ENCODE measurements at places on chromosomes 1 and 21.

DNA sequence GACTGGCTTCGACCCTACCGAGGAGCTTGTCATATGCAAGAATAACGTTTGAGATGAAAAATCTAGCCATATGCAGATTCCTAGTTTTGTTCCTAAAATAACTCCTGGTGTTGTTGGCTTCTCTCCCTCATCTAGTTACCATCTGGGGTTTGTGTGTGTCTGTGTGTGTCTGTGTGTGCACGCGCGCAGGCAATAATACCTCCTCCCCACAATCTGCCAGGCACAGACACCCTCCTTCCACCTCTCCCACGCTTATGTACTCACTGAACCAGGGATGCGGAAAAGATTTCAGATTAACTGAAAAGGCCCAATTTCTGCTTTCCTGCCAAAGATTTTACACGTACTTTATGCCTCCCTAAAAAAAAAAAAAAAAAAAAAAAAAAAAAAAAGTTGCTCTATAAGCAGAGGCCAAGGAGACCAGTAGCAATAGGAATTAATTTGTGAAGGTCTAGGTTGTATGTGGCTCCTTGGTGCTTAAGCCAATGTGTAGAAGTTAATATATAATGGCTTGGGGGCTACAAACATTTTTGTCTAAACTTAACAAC, 452.7 kb downstream of the NUF2 start:
- DNase-seq, result no peak

GRCh38 chr1:11129649-11130390, 30.2 kb upstream of the EXOSC10 start:
- DNase-seq, result no peak

DNA sequence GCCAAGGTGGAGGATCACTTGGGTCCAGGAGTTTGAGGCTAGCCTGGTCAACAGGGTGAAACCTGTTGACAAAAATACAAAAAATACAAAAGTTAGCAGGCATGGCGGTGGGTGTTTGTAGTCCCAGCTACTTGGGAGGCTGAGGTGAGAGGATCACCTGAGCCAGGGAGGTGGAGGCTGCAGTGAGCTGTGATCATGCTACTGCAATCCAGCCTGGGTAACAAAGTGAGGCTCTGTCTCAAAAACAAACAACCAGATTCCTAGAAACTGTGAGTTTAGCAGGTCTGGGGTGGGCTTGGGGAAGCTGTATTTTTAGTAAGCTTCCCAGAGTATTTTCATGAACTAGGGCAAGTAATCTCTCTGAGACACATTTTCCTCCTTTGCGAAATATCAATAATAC, 5.2 kb upstream of the MYOM3 start:
- DNase-seq, result no peak

DNA sequence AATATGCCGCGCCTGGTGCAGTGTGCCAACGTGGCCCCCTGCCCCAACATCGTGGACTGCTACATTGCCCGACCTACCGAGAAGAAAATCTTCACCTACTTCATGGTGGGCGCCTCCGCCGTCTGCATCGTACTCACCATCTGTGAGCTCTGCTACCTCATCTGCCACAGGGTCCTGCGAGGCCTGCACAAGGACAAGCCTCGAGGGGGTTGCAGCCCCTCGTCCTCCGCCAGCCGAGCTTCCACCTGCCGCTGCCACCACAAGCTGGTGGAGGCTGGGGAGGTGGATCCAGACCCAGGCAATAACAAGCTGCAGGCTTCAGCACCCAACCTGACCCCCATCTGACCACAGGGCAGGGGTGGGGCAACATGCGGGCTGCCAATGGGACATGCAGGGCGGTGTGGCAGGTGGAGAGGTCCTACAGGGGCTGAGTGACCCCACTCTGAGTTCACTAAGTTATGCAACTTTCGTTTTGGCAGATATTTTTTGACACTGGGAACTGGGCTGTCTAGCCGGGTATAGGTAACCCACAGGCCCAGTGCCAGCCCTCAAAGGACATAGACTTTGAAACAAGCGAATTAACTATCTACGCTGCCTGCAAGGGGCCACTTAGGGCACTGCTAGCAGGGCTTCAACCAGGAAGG, 4.3 kb downstream of the GJB3 start:
- no peak for DNase-seq

- no peak for DNase-seq
Measured at GRCh38 chr1:119919241-119919640, 22.9 kb upstream of the ADAM30 start.

DNA sequence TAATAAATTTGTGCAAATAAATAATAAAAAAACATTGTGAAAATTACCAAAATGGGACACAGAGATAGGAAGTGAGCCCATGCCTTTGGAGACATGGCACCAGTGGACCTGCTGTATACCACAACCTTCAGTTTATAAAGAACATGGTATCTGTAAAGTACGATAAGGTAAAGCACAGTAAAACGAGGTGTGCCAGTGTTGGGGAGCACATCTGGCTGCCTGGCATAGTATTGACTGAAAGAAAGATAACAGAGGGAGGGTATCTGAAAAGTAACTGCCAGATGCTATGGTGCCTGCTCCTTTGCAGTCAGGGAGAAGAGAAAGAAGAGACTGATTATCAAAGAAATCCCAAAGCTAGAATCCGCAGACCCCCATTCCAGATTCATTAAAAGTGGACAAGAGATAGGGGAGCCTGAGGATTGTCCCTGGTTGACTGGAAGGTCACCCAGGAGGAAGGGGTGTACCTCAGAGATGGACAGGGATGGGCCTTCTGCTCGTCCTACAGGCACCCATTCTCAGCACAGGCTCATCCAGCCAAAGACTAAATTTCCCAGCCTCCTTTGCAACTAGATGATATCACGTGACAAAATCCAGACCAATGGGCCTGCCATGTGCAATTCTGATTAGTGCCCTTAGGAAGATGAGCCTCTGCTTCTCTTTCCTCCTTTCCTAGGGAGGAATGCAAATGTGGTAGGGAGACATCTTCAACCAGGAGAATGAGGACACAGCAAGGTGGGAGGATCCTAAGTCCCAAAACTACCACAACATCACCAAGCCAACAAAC, 12.9 kb upstream of the ETS2 start:
- no peak for DNase-seq

DNA sequence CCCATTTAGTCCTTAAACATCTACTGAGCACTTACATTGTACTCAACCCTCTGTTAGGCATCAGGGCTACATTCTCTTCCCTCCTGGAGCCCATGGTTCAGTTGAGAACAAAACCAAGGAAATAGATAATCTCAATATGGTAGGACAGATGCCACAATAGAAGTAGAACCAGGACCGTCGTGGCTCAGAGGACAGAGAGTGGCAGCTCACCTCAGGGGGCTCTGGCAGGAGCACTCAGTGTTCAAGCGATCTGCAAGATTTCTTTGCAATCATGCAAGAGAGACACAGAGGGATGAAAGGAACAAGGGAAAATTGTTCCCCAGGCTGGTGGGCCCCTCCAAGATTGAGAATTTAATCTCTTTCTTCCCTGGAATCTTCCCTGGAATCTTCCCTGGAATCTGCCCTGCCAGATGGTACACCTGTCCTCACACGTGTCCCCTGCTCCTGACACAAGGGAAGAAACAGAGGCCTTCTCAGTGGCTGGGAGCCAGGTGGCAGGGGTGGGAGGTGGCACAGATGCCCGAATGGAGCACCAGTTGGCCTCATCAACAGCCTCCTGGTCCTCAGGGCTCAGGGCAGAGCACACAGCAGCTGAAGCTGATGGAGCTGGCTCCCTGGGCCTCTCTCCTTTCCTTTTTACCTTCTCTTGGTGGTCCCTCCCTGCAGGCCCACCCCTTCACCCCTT, 135.4 kb downstream of the PLXNA2 start:
- DNase-seq, result no peak

DNA sequence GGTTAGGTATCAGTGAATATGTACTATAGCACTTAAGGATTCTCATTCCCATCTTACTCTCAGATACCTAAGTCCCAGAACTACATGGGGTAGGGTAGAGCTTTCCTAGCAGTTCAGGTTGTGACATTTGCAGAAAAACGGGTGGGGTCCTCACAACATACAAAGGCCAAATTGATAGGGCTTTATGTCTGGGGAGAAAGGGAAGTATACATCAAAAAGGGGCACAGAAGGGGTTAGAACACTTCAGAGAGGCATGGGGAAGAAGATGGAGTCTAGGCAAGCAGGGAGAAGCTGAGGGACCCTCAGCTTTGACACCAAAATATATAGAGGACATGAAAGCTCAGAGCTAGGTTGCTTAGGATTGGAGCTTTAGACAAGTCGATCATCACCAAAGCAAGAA, 3.6 kb downstream of the UROD start:
- no peak for DNase-seq

GRCh38 chr1:154931940-154932487, 4.5 kb downstream of the PMVK start:
- peak; percentile 76 for DNase-seq

GRCh38 chr1:20187103-20187812, 940 bp upstream of the PLA2G2C start:
- no peak for DNase-seq

- DNase-seq, result no peak
Measured at GRCh38 chr1:49160677-49161076, 384.0 kb upstream of the BEND5 start.

DNA sequence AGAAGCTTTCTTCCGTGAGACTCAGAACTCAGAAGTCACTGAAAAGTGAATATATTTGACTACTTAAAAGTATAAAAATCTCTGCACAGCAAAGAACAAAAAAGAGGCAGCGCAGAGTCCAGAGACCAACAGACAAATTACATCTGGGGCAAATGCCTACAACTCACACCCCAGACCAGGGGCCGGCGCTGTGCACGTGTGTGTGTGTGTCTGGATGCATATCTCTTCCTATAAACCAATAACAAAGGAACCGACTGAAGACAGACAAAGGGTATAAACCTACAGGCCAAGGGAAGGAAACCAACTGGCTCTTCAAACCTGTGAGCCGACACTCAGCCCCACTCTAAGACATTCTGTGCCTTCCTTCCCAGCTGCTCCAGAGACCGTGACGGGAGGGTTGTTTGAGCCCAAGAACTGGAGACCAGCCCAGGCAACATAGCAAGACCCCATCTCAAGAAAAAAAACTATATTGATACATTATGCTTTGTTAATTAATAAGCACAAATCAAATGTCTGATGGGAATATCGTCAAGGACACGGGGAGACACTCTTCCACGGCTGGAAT, 18.8 kb downstream of the WNT9A start:
- no peak for DNase-seq

DNA sequence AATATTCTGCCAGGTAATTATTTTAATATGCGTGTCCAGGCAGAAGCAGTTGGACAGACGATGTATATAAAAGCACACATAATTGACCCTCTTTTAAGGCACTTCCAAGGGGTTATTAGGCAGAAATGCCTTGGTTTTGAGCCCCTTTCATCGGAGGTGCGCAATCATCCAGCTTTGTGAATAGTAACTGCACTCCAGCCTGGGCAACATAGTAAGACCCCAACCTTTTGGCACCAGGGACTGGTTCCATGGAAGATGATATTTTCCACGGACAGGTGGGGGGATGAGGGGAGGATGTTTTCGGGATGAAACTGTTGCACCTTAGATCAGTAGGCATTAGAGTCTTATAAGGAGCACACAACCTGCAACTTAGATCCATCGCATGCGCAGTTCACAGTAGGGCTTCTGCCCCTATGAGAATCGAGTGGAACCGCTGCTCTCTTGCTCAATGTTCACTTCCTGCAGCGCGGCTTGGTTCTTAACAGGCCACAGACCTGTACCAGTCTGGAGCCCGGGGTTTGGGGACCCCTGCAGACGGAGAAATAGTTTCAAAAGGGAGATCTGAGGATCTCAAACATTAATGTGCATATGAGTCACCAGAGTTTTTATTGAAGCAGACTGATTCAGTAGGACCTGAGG, 1.8 kb upstream of the MCOLN2 start:
- DNase-seq, result no peak

GRCh38 chr1:247914941-247915662, 5.0 kb upstream of the OR2T8 start:
- no peak for DNase-seq

DNA sequence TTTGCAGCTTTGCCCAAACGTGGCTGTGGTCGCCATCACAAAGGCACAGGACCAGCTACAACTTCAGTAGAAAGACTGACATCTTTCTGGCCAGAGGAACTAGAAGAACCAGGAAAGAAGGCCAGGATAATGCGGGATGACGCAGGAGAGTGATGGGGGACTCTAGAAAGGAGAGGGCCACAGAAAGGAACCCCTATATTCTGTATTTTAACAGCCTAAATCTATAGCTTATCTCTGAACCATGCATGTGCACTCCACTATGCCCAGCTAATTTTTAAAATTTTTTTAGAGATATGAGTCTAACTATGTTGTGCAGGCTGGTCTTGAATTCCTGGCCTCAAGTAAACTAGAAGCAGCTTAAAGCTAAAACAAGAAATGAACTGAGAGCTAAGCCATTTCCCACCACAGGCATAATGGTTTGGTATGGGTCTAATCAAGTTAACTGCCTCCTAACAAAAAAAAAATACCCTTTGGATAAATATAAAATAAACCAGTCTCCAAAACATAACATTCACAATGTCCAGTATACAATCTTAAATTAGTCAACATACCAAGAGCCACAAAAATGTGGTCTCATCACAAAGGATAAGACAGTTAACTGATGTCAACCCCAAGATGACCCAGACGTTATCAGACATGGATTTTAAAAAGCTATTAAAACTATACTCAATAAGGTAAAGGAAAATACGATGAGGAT, 18.0 kb downstream of the LTN1 start:
- no peak for DNase-seq

DNA sequence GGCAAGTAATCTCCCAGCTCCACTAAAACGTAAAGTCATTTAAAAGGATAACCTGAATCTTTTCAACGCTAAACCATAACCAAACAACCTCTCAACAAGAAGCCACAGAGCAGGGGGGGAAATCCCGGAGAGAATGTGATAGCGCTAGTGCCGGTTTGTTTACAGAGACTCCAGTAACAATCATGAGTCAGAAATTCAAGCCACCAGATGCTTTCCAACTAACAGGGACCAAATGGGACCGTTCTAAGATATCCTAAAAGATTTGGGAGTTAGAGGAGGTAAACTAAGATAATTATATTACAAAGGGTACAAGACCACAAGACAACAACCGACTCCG, 825 bp downstream of the DCAF8 start:
- DNase-seq, result peak; percentile 77

- no peak for DNase-seq
Measured at GRCh38 chr21:44938772-44939531, 877 bp upstream of the SLX9 start.

- no peak for DNase-seq
Measured at GRCh38 chr1:26195805-26196204, 5.4 kb downstream of the CATSPER4 start.

GRCh38 chr1:216632980-216633379, 90.2 kb downstream of the ESRRG start:
- DNase-seq, result no peak

- DNase-seq, result no peak
Measured at GRCh38 chr1:71463144-71463543, 382.3 kb upstream of the ZRANB2 start.

GRCh38 chr1:71908303-71908702, 374.0 kb downstream of the NEGR1 start:
- no peak for DNase-seq

GRCh38 chr1:99808391-99809115, 41.6 kb upstream of the AGL start:
- DNase-seq, result peak; percentile 70

Data from Caki2 (cell line).